ENCODE measurements at places on chromosomes 1 and 21.

GRCh38 chr1:206808615-206809014 lies 36.3 kb upstream of the IL10 start:
- DNase-seq = peak; percentile 58

DNA sequence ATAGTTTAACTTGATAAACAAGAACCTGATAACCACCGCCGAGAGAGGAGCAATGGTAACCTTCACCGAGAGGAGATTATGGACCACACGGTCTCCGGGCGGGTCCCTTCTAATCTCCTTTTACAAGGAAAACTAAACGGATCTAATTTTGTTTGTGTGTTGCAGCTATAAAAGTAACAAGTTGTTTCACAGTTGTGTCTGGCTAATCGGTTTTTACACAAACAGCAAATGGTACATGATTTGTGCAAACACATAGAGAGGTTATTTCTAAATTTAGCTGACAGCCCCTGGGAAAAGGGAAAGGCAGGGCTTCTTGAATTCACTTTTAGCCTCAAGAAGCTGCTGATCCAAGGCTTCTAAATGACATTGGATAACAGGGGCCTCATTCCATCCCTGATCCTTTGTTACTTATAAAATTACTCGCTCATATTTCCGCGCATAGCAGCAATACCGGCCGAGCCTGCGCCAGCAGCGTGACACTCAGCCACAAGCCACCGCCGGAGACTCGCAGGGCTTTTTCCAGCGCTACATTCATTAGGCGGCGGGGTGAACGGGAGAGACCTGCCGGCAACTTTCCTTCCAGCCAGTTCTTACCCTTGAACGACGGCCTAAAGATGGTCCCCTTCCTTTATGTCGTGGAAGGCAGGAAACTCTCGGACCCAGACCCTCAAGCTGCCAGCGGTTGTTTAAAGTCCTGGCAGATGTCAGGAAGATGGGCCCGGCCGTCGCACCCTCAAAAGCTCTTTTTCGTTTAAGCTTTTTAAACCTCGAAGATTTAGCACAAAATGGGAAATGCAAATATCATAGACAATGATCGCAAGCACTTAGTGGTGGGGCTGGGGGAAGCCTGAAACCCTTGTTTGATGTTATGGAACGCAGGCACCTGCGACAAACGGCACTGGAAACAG lies 4.4 kb downstream of the FOXD3 start:
- no peak for DNase-seq

DNA sequence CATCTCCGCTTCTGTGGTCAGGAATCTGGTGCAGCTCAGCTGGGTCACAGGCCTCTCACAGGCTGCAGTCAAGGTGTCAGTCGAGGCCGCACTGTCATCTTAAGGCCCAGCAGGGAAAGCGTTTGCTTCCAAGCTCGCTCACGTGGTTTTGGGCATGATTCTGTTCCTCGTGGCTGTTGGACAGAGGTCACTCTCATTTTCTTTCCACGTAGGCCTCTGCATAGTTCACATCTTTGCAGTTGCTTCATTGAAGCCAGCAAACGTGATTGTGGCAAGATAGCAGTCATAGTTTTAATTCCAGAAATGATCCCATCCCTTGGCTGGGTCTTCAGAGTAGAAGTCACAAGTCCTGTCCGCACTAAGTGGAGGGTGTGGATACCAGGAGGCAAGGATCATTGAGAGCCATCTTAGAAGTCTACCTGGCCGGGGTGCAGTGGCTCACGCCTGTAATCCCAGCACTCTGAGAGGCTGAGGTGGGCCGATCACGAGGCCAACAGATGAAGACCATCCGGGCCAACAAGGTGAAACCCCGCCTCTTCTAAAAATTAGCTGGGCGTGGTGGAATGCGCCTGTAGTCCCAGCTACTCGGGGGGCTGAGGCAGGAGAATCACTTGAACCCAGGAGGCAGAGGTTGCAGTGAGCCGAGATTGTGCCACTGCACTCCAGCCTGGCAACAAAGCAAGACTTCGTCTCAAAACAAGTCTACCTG lies 24.5 kb downstream of the NECAP2 start:
- no peak for DNase-seq

- peak; percentile 89 for DNase-seq
Measured at GRCh38 chr1:2546515-2547209, 9.5 kb upstream of the TNFRSF14 start.

- no peak for DNase-seq
Measured at GRCh38 chr1:82880506-82880905, 1079.8 kb downstream of the ADGRL2 start.

- DNase-seq = no peak
Measured at GRCh38 chr1:164604541-164604940, 45.6 kb downstream of the PBX1 start.

- DNase-seq = no peak
Measured at GRCh38 chr1:75131565-75132241, 2.5 kb upstream of the LHX8 start.

- no peak for DNase-seq
Measured at GRCh38 chr1:114112775-114113174, 40.9 kb downstream of the SYT6 start.
